Stimulated activated CD4-positive, alpha-beta T cell treated with anti-CD3 and anti-CD28 coated beads, Interleukin-2, amount 100 ng/mL, for 48 hours (primary cell): ENCODE measurements at places on chromosomes 2 and 18.

DNA sequence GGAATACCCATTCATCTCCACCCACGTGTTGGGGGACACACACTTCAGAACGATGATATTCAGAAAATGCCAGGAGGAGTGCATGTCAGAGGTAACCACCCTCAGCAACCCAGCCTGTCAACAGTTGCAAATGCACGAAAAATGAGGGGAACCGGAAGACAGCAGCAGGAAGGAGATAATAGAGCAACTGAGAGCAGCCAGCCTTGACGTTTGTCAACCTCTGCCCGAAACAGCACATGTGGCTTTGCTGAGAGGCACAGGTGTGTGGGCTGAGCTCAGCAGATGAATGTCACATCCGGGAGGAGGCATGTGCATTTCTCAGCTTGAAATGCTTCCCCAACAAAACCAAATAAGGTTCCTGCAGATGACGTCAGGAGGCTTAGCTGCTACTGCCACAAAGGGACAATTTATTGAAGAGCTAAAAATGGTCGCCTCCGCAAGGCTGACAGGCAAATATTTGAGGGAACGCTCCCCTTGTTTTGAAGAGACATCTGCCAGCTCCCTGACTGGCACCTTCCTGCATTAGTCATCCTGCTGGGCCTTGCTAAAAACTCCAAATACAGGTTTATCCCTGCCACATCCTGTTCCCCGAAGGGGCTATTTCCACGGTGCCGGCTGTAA, 419.0 kb downstream of the NBAS start:
- DNase-seq = peak; percentile 57

- DNase-seq = no peak
Measured at GRCh38 chr2:71665168-71666093, 212.1 kb downstream of the DYSF start.

- DNase-seq = no peak
Measured at GRCh38 chr2:219421323-219421722, 3.1 kb downstream of the DES start.

GRCh38 chr2:50749216-50749615, 282.7 kb downstream of the NRXN1 start:
- DNase-seq = no peak

DNA sequence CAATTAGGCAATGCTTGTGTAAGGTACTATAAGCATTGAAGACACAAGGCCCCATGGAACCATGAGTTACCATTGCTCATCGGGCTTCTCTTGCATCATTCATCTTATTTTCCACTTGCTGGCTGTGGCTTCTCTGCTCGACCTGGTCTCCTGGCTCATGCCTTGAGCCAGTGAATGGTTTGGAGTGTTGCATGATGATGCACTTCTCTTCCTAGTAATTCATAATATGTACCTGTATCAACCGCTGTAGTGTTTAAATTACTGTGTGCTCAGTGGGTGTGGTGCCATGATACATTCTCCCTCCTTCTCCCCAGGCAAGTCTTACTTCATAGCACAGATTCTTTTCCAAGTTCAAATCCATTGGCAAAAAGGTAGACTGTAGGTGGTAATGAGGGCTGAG, 66.8 kb downstream of the ABCA12 start:
- no peak for DNase-seq
